ENCODE measurements at places on chromosomes 7 and 10.

DNA sequence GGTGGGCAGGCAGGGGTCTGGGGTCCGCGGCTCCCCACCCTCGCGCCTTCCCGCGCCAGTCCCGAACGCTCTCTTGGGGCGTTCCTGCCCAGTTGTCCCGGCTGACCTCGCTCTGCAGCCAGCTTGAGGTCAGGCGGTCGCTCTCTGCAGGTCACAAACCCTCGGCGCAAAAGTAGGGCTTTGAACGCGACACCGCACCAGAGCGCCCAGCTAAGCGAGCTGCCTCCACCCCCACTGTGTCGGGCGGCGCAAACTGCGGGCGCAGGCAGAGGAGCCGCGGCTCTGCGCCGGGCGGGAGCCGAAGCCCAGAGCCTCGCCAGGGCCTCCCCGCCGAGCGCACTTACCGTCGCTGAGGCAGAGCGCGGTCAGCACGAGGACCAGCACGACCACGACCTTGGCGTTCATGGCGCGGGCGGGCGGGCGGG, 284 bp downstream of the CXCL12 start:
- DNase-seq = no peak

DNA sequence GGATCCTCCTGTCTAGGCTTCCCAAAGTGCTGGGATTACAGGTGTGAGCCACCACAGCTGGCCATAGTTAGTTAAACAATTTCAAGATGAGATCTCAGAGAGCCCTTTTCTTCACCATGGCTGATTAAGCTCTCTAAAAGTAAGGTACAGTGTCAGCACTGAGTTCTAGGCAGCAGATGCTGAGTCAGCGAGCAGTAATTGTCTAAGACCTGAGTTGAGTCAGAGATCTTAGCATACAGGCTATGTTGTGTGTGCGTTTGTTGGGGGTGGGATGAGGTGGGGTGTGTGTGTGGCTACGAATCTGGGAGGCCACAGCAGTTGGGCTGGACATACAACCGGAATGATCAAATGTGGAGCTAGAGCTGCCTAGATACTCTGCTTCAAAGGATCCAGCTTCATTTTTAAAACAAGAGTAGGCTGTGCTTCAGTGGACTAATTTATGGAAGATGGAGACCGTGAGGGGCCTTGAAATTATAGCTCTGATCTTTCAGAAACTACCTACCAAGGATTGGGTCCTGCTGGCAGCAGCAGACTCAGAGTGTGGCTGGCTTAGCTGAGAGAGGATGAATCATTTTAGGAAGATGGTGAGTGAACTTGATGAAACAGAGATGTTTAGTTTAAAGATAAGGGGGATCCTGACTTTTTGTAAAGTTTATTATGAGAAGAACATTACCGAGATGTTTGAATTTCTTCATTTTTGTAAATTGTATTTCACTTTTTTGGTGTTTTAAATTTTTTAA, 17.5 kb upstream of the MTPN start:
- no peak for DNase-seq

DNA sequence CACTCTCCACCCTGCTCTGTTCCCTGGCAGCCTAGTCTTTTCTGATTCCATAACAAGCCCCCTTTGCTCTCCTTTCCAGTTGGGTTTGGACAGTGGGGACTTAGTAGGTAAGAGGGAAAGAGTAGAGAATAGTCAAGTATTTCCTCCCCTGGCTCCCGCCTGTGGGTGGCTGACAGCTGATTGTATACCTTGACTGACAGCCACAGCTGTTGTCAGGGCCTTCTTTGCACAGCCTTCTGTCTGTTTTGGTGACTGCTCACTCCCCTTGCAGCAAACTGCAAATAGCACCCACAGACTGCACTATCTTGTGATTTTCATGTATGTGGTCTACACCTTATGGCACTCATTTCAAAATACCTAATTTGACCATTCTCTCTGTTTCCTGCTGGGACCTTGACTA, 486.3 kb downstream of the ACTR3B start:
- no peak for DNase-seq

GRCh38 chr10:3396116-3396515, 223.5 kb upstream of the PITRM1 start:
- no peak for DNase-seq

- DNase-seq = no peak
These were observed 236.5 kb downstream of the ARL4A start for GRCh38 chr7:12923971-12924370.

DNA sequence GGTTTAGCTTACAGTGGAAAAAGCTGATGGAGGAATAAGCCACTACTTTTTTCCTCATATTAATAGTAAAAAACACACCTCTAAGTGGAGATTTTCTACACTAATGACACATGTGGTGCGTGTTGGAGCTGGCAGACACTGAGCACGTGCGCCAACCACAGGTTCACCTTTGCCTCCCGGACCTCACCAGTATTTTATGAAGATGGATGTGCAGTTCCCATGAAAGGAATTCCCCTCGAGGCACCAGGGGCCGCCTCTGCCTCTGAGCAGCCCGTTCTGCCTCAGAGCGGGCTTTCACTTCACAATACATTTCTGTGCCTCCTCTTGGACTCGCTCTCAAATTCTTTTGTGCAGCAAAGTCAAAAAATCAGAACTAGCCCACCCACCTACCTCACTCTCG, 477.5 kb upstream of the ADARB2 start:
- DNase-seq = no peak

DNA sequence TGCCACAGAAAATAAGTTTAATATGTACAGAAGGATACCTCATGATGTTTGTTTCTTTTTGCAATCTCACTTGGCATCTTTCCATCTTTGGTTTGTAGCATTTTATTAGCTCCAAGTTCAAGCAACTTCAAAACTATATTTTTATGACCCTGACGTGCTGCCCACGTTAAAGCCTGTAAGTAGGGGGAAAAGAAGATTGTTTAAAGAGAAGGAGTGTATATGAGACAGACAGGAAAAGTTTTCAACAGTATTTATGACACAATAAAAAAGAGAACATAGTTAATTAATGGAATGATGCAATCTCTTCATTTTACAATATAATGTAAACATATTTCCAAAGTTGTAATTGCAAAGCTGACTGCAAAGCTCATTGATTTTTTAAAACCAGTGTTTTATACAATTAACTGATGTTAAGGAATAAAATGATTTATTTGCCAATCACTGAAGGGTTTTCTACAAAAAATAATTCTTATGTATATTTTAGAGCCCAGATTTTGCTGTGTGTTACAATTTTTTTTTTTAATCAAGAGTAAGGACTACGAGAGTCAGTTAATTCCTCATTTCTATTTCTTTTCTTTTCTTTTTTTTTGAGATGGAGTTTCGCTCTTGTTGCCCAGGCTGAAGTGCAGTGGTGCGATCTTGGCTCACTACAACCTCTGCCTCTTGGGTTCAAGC, 42.5 kb downstream of the ASZ1 start:
- DNase-seq = no peak

GRCh38 chr10:104332243-104333031, 5.8 kb downstream of the ITPRIP start:
- no peak for DNase-seq

GRCh38 chr7:139543801-139544603, 20.5 kb downstream of the CLEC2L start:
- DNase-seq = no peak

DNA sequence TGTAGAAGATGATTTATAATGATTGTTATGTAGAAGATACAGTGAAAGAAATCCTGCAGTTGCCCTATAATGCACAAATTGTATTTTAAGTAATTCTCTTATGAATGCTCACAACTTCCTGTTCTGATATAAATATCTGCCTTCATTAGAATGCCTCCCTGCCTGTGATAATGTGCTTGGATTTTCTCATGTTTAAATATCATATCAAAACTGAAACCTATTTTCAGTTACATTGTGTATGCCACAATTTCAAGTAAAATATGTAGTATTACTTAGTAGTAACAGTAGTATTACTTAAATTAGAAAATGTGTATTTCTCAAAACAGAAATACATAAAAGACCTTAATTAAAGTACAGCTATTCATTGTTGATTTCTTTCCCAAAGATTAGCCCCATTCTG, 41.1 kb upstream of the TFEC start:
- DNase-seq = no peak

- DNase-seq = peak; percentile 29
These were observed 991 bp downstream of the SEMA4G start for GRCh38 chr10:100970076-100970913.

DNA sequence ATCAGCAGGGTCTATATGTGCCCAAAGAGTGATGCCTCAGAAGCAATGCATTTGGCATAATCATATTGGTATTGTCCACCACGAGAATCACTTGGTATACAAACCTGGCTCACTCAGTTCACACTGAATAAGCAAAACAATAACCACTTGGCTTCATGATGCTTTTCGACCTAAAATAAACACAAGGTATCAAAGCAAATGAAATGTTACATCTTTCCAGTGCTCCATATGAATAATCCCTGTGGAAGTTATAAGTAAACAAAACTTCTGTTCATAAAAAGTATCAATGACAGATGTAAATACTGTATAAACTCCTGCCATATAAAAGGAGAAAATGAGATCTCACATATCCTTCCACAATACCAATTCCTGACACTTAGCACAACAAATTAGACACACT, 29.8 kb upstream of the EBLN1 start:
- DNase-seq = no peak

- DNase-seq = no peak
These were observed at the start of gene PPP1R9A for GRCh38 chr7:94907026-94907810. TSS of gene PPP1R9A (plus strand) at chr7:94907594. CDS start at chr7:94910114, 2,520 bp downstream.

DNA sequence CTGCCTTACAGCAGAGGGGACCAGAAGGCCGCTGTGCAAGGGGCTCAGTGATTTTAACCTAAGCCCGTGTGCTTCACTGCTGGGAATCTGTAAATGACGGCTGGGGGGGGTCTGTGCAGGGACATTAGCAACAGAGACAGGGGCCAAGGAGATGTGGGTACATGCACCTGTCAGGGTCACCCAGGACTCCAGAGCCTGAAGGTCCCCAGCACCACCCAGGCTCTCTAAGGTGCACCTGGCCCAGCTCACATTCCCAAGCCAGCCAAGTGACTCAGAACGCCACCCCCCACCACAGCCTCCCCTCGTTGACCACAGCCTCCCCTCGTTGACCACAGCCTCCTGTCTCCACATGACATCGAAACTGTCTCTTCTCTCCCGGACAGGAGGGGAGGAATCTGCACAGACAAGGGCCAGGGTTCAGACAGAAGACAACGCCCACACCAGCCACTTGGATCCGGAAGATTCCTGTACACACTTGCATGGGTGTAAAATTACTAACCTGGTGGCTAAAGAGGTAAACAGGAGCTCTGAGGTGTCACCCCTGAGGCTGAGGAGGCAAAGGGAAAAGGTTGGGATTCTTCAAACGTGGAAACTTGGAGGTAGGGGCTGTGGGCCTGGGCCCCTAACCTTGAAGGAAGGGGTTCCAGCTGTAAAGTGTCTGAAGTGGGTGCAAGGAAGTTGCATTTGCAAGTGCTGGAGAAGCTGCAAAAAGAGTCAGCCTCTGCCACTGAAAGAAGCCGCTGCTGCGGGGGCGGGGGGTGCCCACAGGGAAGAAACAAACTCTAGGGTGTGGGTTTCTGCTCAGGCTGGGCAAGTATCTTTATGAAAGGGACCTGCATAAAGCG, 27.0 kb downstream of the CALML3 start:
- DNase-seq = no peak

Data from naive B cell (primary cell).